ENCODE measurements at places on chromosomes 5 and 9. TPM values are rescaled to one million over a fixed set of nuclear protein-coding genes. Genes with fewer than 3 reads are reported as not detected.

Gene CAPSL
- total RNA-seq, result not detected

Gene PCDHB7
- total RNA-seq, result 0.71 TPM

Gene SPINK4
- total RNA-seq, result 0.74 TPM

Gene IFNA21
- not detected for total RNA-seq

Gene FGF1
- total RNA-seq, result 0.92 TPM

Gene FST
- total RNA-seq, result 68.3 TPM

Gene RASEF
- 0.14 TPM for total RNA-seq

Gene OGN
- 0.57 TPM for total RNA-seq

Gene CNTFR
- total RNA-seq, result under 0.01 TPM

Gene SLC31A1
- total RNA-seq, result 45.8 TPM

Gene SPINK6
- 15.6 TPM for total RNA-seq

Gene PFN3
- not detected for total RNA-seq

Gene TNC
- total RNA-seq, result 46.8 TPM

Gene ANKRD34B
- not detected for total RNA-seq

Gene ADGRV1
- 0.18 TPM for total RNA-seq

Gene MSX2
- total RNA-seq, result 1.1 TPM

Gene JAKMIP2
- 0.57 TPM for total RNA-seq

Gene GLRA1
- not detected for total RNA-seq

Gene PDE8B
- 0.14 TPM for total RNA-seq

Gene SLC25A2
- total RNA-seq, result 0.18 TPM

Gene HCN1
- total RNA-seq, result not detected

Gene AQP3
- 12.2 TPM for total RNA-seq
